Heart right ventricle (tissue), 16 donors: ENCODE measurements at places on chromosomes 2 and 18. TPM values are rescaled to one million over a fixed set of nuclear protein-coding genes. Genes with fewer than 3 reads are reported as not detected.

Gene CYP27C1
- 0.12 TPM for total RNA-seq

Gene DPP10
- total RNA-seq = not detected

Gene TGFA
- total RNA-seq = 2.7 TPM

Gene NPAS2
- total RNA-seq = 48.0 TPM

Gene ABCG5
- not detected for total RNA-seq

Gene IL1R2
- 3.0 TPM for total RNA-seq

Gene THUMPD2
- 7.8 TPM for total RNA-seq

Gene NIF3L1
- 14.2 TPM for total RNA-seq

Gene NDUFS1
- total RNA-seq = 530 TPM

Gene COL4A4
- total RNA-seq = 8.8 TPM

Gene NEU4
- 0.83 TPM for total RNA-seq

Gene OTOS
- total RNA-seq = not detected

Gene ATAD2B
- 9.5 TPM for total RNA-seq

Gene ABCB6
- 24.7 TPM for total RNA-seq

Gene AQP12A
- total RNA-seq = not detected

Gene MLPH
- 46.7 TPM for total RNA-seq

Gene AGXT
- total RNA-seq = not detected

Gene BOLL
- total RNA-seq = 0.18 TPM

Gene CIB4
- not detected for total RNA-seq
